ENCODE measurements at places on chromosomes 1 and 21.

DNA sequence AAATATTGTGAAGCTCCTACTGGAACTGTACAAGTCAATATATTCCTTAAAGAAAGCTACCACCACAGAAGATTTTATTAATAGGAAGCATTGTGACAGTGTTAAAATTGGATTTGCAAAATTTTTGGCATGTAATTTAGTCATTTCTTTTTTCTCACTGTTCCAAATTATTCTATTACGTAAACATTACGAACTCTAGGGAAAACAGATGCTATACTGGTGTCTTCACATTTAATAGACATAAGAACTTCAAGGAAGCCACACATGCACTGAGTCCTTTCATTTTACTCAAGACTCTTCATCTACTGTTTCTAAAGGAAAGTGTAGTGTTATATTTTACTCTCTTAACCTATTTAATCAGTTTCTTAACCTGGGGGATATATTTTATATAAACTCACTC lies 135.4 kb downstream of the HMCN1 start:
- DNase-seq = no peak

GRCh38 chr1:235972311-235972689 lies 92.6 kb downstream of the NID1 start:
- no peak for DNase-seq

- no peak for DNase-seq
Observed at GRCh38 chr21:38751379-38752050, 54.2 kb upstream of the ETS2 start.

DNA sequence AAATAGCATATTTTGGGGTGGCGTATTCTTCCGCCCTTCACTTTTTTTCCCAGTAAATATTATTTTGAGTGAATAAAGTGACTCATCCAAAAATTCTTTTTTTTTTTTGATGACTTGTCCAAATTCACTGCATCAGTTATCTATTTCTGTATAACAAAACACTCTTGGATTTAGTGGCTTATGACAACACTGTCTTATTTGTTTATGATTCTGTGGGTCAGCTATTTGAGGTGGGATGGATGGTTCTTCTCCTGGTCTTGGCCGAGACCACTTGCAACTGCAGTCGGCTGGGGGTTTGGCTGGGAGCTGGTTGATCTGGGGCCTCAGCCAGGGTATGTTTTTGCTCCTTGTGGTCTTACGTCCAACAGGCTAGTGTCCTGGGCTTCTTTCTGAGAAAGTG lies 39.9 kb upstream of the SRSF10 start:
- DNase-seq = no peak

DNA sequence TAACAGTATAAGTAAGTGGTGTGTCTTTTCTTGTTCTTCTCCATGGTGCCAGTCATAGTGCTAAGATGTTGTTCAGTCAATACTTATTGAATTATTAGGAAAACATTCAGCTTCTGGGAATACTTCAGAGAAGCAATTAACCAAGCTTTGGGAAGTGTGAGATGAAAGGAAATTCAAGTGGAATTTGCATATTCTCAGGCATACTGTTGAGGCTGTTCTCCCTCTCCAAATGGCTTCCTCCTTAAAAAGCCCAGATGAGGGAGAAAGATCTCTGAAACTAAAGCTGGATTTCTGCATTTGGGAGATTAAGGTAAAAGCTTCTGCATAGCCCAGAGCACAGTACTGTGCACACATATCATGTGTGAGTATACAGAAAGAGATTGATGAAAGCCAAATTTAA lies 73.4 kb downstream of the MACF1 start:
- no peak for DNase-seq

- DNase-seq = no peak
Observed at GRCh38 chr1:152747831-152748230, 10.0 kb upstream of the KPRP start.

DNA sequence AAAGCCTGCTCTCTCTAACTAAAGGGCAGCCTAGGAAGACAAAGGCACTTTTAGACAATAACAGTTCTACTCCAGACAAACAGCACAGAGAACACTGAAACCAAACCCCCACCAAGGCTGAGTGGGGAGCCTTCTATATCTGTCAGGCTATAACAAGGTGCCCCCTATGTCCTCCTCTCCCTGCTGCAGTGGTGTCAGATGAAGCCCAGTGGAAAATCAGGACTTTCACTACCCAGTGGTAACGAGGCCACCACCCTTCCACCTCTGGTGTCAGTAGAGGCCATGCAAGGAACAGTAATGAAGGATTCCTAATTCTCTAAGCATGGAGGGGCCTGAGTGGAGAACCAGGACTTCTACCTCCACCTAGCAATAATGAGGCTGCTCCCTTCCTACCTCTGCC lies 83.7 kb downstream of the ZSWIM5 start:
- DNase-seq = no peak

GRCh38 chr1:39539252-39539790 lies 37.3 kb downstream of the PABPC4 start:
- no peak for DNase-seq

- DNase-seq = no peak
Observed at GRCh38 chr1:7069931-7070330, 284.7 kb downstream of the CAMTA1 start.

DNA sequence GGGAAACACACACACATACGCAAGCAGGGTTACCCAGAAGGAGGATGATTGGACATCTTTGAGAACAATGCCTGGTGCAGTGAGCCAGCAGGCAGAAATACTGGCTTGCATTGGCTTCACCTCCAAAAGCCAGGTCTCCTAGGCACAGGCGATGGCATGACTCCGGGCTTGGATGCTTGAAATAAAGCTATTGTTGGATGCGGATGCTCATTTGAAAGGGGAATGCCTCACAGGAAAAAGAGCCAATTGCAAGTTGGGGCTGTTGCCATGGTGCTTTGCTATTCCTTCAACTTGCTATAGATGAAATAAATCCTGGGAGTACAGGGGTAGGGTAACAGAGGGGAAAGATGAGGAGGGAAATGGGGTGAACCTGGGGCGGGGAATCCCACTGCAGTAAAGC lies 180.7 kb upstream of the SGIP1 start:
- no peak for DNase-seq

GRCh38 chr1:114259511-114260160 lies 106.0 kb upstream of the SYT6 start:
- no peak for DNase-seq

DNA sequence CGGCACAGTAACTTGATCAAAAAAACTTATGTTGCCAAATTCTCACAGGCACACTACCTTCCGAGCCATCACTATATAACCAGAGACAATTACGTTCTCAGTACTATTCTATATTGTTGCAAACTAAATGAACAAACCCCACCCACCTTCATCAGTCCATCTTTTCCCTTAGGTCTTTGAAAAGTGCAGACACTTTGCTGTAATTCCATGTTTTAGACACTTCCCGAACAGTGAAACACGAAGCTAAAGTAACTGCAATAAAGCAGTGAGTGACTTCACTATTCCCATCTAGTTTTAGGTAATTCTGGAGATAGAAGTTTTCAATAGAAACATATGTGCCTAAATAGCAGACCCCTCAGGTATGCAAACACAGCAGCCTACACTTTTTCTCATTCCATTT lies 7.7 kb downstream of the SFPQ start:
- no peak for DNase-seq

DNA sequence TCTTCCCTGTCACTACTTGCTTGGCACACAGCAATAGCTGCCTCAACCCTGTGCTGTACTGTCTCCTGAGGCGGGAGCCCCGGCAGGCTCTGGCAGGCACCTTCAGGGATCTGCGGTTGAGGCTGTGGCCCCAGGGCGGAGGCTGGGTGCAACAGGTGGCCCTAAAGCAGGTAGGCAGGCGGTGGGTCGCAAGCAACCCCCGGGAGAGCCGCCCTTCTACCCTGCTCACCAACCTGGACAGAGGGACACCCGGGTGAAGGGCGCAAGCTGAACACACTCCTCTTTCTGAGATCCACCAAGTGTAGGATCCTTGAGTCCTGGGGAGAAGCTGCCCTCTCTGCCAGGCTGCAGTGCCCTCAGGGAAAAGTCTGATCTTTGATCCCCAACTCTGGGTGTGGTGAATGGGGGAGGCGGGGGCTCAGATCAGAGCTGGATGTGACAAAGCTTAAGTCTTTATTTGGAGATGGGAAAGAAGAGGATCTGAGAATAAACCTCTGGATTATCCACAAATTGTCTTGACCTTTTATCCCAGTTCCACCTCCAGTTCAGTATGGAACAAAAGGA lies 1.2 kb downstream of the RXFP4 start:
- no peak for DNase-seq

DNA sequence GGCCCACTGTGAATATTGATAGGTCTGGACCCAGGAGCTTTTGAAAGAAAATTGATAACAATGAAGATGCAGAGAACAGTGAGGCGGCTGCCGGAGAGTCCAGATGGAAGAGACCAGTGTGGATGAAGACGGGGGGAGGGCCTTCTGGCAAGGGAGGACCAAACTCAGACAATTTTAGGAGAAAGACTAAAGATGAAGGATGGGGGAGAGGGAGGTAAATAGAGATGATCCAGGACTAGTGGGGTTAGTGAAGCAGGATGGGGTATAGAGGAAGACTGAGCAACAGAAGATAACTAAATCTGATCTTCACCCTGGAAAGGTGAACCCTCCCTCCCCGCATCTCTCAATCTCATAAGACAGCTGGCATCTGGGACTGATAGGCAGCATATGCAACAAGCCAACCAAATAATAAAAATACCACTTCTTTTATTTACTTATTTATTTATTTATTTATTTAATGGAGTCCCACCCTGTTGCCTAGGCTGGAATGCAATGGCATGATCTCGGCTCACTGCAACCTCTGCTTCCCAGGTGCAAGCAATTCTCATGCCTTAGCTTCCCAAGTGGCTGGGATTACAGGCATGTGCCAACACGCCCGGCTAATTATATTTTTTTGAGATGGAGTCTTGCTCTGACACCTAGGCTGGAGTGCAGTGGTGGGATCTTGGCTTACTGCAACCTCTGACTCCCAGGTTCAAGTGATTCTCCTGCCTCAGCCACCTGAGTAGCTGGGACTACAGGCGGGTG lies 10.5 kb downstream of the EIF3I start:
- no peak for DNase-seq

- DNase-seq = no peak
Observed at GRCh38 chr1:3733094-3733882, 19.0 kb upstream of the CCDC27 start.

DNA sequence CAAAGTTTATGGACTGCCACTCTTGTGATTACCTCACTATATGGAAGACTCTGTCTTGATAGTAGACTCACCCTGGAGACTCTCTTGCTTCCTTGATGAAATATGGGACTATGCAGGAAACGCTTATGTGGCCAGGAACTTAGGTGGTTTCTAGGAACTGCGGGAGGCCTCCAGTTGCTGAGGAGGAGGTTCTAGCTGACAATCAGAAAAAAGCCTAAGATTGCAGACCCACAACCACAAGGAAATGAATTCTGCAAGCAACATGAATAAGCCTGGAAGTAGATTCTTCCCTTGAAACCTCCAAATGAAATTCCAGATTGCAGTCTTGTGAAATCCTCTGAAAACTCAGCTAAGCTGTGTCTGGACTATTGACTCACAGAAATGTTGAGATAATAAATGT lies 88.9 kb upstream of the COL11A1 start:
- no peak for DNase-seq

GRCh38 chr1:209326831-209327230 lies 256.7 kb upstream of the CAMK1G start:
- no peak for DNase-seq

DNA sequence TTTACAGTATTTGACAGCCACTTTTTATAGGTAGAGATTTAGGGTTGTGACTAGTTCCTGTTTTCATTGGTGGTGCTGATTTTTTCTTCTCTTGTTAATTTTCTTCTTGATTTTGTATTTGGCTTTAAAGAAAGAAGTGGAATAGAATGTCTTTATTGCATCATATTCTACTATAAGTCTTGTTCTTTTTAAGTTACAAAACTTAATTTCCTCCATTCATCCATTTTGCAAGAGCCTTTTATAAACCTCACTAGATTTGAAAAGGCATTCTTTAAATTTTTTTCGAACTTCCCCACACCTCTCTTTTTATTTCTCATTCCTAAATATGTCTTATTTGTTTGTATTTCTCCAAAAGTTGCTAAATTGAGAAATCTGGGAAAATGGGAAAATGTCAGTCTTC lies 1368.6 kb upstream of the ADGRL4 start:
- DNase-seq = no peak

- no peak for DNase-seq
Observed at GRCh38 chr1:86387916-86388627, 8.1 kb downstream of the ODF2L start.

DNA sequence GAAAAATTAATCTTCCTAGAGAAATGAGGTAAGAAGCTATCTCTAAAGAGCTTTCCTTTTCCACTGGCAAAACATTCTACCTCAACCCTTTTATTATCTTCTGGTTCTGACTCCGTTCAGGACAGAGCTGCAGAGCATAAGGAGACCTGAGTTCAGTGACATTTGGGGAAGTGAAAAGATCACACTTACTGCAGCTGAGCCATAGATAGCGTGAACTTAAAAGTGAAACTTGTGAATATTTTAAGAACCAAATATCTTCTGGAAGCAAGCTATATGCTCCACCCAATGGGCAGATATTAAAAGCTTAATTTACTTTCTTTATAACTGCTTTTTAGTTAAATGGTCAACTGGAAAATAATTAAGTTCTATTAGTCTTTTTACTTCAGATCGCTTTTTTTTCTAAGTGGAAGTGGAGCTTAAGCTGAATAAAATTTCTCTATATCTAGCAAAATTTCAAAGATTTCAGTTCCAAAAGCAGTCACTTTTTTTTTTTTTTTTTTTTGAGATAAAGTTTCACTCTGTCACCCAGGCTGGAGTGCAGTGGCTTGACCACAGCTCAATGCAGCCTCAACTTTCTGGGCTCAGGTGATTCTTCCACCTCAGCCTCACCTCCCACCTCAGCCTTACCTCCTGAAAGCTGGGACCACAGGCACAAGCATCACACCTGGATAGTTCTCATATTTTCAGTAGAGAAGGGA lies 11.9 kb downstream of the PTPN22 start:
- DNase-seq = no peak

GRCh38 chr1:5896706-5897660 lies 95.2 kb downstream of the NPHP4 start:
- no peak for DNase-seq

DNA sequence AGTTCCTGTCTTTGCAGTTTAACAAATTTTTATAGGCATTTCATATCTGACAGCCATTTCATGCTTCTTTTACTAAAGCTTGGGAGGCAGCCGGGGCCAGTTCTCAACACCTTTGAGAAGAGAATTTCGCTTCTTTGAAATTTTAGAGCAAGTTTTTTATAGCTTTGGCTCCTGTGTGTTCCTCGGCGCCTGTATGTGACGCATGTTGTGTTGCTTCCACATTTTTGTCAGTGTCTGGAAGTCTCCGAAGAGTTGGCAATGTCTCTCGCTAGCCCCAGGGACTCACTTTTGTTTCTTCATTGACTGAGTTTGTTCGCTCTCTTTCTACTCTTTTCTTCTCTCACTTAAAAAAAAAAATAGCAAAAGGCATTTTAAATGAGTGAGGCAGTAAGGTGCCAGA lies 386.9 kb upstream of the PLXNA2 start:
- no peak for DNase-seq

All from naive thymus-derived CD4-positive, alpha-beta T cell (primary cell).